ENCODE measurements at places on chromosomes 5 and 9. TPM values are rescaled to one million over a fixed set of nuclear protein-coding genes. Genes with fewer than 3 reads are reported as not detected.

The PCDHA9 gene
- not detected for total RNA-seq

The FOXD4 gene
- total RNA-seq, result 0.10 TPM

DNA sequence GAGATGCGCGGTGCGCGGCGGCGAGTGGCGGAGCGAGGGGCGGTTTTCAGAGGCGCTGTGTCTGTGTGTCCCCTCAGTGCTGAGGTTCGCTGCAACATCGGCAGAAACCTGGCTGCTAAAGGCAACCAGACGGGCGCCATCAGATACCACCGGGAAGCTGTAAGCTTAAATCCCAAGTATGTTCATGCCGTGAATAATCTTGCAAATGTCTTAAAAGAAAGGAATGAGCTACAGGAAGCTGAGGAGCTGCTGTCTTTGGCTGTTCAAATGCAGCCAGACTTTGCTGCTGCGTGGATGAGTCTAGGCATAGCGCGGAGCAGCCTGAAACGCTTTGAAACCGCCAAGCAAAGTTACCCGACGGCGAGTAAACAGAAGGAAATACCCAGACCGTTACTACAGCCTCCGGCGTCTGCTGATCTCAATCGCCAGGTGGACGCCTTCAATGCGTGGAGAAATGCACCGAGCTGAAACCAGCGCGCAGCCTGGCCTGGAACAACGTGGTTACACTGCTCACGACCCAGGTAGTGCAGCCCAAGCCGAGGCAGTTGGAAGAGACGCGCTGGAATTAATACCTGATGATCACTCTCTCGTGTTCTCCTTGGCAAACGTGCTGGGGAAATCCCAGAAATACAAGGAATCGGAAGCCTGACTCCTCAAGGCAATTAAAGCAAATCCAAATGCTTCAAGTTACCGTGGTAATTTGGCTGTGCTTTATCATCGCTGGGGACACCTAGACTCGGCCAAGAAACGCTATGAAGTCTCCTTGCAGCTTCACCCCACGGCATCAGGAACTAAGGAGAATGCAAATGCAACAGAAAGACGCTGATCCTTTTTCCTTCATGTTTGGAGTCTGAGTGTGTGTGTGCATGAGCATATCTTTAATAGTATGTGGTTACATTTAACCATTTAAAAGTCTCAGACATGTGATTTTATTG lies 15.9 kb downstream of the OR2V1 start:
- DNase-seq, result peak; percentile 69

DNA sequence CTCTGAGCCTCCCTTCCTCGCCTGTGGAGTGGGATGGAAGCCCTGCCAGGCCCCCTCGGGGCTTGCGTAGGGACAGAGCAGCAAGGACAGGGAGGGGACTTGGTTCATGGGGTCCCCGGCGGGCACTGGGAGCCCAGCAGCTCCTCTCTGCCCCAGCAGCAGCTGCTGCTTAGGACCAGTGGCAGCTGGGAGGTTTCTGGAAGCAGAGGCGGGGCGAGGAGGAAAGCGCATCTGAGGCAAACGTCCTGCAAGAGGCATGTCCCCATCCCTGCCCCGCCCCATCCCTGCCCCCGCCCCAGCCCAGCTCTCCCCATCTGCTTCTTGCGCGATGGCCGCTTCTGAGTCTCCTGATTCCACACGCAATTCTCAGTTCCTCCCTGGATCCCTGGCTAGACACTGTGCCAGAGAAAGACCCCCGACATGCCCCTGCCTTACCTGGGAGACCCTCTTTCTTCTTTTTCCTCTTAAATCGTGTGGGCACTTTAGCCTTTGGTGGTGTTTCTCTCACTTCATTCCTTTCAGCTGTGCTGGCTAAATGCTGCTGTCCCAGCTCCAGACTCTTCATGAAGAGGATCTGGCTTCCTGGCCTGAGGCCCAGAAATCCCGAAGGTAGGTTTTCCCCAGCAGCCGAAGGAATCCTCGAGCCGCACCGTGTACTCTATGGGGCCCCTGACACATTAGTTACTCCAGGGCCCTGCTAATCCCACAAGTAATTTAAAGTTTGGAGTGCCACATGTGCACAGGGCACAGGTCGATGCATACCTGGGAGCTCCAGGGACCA lies 4.4 kb upstream of the OR2S2 start:
- no peak for DNase-seq

GRCh38 chr9:78566521-78566920 lies 269.6 kb downstream of the PSAT1 start:
- no peak for DNase-seq

GRCh38 chr5:40198736-40199135 lies 481.0 kb upstream of the PTGER4 start:
- no peak for DNase-seq
